Activated CD4-positive, CD25-positive, alpha-beta regulatory T cell (primary cell): ENCODE measurements at places on chromosomes 12 and 14.
A peak's percentile ranks its signal among the peaks of the same experiment; 100 is the strongest.

GRCh38 chr14:75340921-75341320, 62.3 kb downstream of the FOS start:
- no peak for DNase-seq

DNA sequence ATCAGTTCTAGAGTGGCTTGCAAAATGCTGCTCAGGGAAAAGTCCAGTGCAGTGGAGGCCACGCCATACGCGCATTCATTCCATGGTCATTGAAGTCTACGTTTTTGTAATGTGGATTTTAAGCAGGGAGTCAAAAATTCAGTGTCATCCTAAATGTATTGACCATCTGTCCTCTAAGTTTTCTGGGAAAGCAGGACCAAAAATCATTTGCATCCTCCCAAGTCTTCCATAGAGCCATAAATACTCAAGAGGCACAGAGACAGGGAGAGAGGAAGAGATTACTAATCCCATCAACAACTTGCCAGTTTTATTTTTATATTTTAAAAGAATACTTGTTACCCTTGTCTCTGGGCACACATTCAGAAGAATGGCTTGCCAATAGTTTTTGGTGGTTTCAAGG, 36.9 kb downstream of the RHOJ start:
- no peak for DNase-seq

GRCh38 chr12:101552277-101552676, 42.5 kb upstream of the MYBPC1 start:
- no peak for DNase-seq

DNA sequence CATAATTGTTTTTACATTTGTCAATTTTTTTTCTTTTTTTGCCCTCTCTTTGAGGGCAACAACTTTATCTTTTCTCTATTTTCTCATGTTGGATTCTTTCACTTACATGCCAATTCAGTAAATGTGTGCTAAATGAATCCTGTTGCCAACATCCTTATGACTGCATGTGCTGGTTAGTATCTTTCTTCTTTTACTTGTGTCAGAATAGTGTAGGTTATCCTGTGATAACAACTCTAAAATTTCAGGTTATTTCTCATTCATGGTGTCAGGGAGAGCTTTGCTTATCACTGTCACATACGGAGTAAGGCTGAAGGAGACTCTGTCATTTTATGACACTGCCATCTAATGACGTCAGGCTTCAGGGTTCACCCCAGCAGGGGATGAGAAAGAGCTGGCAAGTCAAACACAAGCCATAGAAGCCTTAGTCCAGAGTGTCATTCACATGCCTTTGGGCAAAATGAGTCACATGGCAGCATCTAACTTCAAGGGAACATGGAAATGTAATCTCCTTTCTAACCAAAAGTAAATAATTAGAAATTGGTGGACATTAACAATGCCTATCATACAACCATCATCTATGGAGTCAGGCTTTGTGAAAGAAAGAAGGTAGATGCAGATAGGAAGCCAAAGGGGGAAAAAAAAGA, 242.5 kb upstream of the ATP2B1 start:
- DNase-seq, result no peak

DNA sequence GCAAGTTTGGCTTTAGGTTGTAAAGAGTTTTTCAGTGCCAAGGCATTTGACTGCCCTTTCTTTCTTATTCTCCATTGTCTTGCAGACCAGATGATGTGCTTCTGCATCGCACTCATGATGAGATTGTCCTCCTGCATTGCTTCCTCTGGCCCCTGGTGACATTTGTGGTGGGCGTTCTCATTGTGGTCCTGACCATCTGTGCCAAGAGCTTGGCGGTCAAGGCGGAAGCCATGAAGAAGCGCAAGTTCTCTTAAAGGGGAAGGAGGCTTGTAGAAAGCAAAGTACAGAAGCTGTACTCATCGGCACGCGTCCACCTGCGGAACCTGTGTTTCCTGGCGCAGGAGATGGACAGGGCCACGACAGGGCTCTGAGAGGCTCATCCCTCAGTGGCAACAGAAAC, 64.3 kb downstream of the KCNMB4 start:
- no peak for DNase-seq

DNA sequence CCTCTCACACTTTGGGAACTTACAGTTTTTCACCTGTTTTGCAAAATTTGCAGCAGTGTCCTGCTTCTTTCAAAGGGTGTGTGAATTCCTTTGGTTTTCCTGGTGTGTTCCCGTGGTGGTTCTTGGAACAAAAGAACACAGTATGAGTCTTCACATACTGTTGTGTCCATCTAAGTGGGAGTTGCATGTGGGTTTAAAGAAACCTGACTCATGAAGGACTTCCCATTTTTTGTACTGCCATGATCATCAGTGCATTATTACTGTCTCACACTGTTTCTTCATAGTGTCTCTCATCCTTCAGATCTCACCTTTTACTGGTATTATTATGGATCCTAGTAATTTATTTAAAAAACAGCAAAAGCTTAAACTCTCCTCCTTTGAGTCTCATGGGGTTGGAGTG, 3.8 kb upstream of the GZMH start:
- no peak for DNase-seq

GRCh38 chr12:31324116-31324844, 1.7 kb downstream of the SINHCAF start:
- DNase-seq, result peak; percentile 51

- DNase-seq, result no peak
Observed at GRCh38 chr14:35213869-35214387, 78.3 kb upstream of the PSMA6 start.

- no peak for DNase-seq
Observed at GRCh38 chr12:118813778-118814357, 167.5 kb upstream of the SRRM4 start.

DNA sequence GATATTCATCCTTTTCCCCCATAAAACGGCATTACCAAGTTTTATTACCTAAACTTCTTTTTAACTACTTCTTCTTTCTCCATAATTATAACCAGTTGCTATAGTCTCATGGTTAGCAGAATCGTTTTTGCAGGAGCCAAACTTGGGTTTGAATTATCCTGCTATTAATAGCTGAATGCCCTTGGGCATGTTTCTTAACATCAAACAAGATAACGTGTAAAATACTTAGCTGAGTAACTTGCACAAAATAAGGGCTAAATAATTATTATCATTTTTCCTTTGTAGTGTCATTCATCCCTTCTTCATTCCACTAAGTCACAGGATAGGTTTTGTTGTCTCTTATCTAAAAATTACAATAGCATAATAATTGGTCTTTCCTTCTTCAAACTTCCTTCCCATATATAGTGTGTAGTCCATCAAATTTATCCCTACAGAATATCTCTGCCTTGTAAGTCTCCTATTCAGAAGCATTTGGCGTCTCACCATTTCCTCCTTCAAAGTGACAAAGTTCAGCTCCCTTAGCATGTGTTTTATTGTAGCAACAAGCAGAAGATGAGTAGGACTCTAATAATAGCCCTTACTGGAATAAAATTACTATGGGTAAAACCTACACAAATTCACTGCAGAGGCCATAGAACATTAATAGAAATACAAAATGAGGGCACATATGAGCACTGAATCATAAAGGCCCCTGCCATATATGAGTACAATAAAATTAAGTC, 63.8 kb downstream of the FAR2 start:
- no peak for DNase-seq

DNA sequence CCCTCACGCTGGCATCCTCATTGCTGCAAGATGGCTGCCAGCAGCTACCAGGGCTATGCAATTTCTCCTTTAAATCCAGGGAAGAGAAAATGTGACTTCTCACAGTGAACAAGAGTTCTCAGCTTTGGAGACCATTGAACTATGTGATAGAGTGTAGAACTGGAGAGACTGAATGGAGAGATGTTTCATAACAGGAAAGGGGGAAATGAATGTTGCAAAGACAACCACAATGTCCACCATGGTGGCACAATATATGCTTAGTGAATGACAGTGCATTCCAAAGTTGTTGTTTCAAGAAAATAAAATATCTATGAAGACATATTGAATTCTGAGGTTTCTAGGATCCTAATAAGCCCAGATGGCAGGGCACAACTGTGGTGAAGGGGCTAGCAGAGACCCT, 13.2 kb upstream of the COCH start:
- DNase-seq, result no peak

GRCh38 chr12:51517316-51517715, 73.7 kb upstream of the SCN8A start:
- DNase-seq, result no peak

- no peak for DNase-seq
Observed at GRCh38 chr12:26185532-26186320, 9.6 kb upstream of the SSPN start.

DNA sequence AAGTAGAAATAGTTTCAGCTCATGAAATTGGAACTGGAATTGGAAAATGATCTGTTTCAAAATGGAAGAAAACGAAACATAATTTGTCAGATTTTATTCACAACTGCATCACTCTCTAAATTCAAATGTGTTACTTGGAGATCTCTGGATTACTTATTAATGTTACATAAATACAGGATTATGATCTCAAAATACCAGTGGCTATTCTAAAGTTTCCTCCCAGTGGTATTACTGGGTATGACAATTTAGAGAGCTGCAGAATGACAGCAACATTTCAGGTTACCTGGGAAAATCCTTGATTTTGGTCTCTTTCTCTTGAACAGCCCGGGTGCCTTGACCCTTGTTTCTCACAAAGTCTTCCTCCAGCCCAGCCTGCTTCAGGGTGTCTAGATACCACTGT, 14.2 kb downstream of the FAM161B start:
- DNase-seq, result no peak

GRCh38 chr12:9640024-9640423, 29.5 kb upstream of the CLEC2D start:
- no peak for DNase-seq

- no peak for DNase-seq
Observed at GRCh38 chr12:23847857-23848256, 101.6 kb downstream of the SOX5 start.

DNA sequence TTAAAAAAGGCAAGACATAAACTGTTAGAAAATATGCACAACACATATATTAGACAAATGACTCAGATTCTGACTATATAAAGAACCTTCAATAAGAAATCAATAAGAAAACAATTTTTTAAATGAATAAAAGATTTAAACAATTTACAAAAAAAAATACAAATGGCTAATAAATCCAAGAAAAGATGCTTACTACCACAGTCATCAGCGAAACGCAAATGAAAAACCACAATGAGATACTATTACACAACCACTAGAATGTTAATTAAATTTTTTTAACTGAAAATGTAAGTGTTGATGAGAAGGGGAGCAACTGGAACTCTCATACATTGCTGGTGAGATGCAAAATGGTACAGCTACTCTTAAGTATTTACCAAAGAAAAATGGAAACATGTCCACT, 24.4 kb downstream of the OSBPL8 start:
- no peak for DNase-seq

GRCh38 chr12:69068448-69068847, 135.5 kb upstream of the CPM start:
- no peak for DNase-seq

DNA sequence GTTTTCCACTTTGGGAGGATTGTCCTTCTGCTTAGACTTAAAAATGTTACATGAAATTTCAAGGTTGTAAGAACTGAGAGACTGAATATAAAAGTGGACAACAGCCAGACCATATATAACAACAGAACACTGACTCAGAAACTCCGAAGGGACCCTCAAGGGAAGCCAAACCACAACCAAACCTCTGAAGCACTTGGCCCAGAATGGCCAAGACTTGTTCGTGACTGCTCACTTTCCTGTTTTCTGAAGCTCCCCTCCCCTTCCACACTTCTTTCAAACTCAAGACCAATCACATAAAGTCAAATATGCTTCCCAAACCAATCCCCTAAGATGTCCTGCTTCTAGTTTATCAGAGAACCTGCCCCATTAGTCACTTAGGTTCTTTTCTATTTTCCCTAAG, 13.7 kb downstream of the OR6J1 start:
- no peak for DNase-seq

GRCh38 chr12:3302401-3303041, 188.5 kb upstream of the PRMT8 start:
- DNase-seq, result no peak

DNA sequence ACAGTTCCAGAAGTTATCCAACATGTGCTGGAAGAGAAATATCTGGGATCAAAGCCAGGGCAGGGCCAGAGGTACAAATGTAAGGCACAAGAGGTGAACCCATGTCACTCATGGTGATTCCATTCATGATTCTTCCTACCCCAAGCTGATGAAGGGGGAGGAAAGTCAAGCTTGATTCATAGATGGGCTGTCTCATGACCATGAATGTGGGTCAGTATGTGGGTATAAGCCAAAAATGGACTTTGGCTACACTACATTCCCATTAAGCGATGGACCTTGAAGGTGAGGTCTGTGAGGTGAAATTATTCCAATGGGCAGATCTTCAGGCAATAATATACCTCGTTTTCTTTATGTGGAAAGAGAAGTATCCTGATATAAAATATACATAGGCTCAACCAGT, 217.1 kb downstream of the BTG1 start:
- DNase-seq, result no peak

- DNase-seq, result no peak
Observed at GRCh38 chr12:105464406-105464805, 133.9 kb downstream of the C12orf75 start.

- DNase-seq, result no peak
Observed at GRCh38 chr12:66693901-66694513, 15.1 kb upstream of the GRIP1 start.

GRCh38 chr14:38250331-38250730, 5.6 kb downstream of the CLEC14A start:
- no peak for DNase-seq

DNA sequence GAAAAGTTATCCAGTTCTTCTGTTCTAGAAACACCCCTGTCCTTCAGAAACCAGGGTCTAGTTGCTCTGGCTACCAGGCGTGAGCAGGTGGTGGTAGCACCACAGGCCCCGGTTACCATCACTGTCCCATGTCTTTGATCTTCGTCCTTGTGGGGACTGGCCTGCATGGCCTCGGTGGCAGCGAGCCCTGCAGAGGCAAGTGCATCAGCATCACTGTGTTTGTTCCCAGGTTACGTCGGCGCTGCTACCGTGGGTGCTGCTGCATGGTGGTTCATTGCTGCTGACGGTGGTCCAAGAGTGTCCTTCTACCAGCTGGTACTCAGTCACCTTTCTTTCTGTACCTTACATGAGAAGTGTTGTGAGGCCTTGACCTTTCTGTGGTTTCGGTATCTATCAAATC, 58.9 kb downstream of the ANAPC7 start:
- DNase-seq, result no peak

DNA sequence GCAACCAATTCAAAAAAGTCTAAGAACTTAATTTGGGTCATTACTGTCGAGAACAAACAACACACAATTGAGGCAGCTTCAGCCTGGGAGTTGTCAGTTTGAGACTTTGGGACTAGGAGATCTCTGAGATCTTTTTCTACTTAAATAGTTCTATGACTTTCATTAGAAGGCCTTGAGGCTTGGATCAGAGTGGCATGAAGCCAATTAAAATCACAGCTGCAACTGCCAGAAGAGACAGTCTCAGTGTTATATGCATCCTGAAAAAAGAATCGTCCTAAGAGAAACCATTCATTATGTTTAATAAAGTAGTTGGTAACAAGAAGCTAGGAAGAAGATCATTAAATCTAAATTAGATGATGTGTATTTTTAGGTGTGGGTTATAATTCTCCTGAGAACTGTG, 170.8 kb upstream of the RASSF8 start:
- DNase-seq, result no peak

GRCh38 chr12:3077572-3078081, 448 bp downstream of the TSPAN9 start:
- no peak for DNase-seq

GRCh38 chr12:79857675-79858074, 77.2 kb downstream of the PPP1R12A start:
- no peak for DNase-seq
